NCI-H187 (cell line): ENCODE measurements at places on chromosomes 1 and 21.

GRCh38 chr1:213719462-213719861 is 268.3 kb upstream of the PROX1 start:
- DNase-seq, result no peak

DNA sequence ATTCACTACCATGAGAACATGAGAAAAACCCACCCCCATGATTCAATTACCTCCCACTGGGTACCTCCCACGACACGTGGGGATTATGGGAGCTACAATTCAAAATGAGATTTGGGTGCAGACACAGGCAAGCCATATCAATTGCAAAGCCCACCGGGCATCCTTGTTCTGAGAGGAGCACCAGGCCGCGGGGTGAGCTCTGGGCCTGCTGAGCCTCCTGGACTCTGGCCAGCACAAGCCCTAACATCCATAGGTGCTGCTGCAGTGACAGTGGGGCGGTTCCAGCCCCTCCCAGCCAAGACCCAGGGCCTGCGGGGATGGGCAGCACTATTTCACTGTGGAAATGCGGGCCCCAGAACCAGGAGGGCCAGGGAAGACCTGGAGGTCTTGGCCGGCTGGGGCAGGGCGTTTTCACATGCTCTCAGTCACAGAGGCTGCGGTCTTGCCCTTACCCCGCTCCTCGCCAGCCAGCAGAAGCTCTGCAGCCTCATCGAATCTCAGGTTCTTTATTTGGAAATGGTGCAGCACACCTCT is 103.8 kb downstream of the PCBP3 start:
- no peak for DNase-seq

DNA sequence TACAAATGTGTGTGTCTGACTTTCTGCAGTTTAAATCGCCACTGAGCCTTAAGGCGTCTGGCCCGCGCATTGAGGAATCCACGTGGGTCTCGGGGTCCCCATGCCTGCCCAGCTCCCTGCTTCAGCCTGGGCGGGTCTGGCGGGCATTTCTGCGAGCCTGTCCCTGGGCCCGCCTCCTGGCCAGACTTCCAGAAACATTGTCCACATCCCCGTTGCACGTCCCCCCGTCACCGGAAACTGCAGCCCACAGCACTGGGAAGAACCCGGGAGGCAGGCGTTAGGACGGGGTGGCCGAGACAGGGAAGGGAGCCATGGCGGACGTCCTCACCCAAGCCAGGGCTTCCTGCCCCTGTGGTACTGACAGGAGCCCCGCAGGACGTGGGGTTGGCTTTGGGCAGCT is 113.1 kb upstream of the COL6A1 start:
- DNase-seq, result no peak

DNA sequence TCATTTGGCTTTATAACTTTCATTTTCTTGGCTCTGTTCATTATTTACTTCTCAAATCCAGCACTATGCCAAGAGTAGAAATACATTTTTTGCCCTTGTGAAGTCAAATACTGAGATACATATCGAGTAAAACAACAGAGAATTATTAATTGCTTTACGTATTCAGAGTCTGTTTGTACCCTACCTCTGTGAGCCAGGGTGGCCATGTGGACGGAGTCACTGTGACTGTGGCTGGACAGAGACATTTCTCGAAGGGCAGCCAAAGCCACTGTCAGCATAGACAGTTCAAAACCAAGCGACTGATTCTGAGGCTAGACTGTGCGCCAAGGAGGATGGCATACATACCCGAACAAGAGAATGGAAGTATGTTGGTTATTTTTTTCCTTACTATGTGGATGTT is 391.0 kb upstream of the PROX1 start:
- no peak for DNase-seq

GRCh38 chr1:145702826-145703225 is 4.3 kb downstream of the PDZK1 start:
- DNase-seq, result no peak

DNA sequence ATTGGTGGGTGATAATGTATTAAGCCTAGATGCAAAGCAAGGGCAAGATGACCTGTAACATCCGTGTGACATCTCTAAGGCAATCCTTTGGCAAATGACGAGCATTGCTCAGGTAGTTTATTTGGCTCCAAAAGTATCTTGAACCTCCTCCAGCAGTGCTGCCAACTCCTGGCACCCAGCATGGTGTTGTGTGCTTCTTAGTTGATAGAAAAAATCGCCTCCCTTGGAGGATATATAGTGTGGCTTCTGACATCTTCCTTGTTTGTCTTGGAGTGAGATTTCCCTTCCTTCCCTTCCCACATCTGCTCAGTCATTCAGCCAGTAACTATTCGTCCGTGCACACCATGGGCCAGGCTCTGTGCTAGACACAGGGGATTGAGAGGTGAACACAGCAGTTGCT is 121.8 kb downstream of the TOMM20 start:
- DNase-seq, result no peak

- no peak for DNase-seq
Observed at GRCh38 chr1:226967665-226968064, 27.6 kb downstream of the COQ8A start.

GRCh38 chr1:22454476-22455056 is 2.9 kb downstream of the ZBTB40 start:
- DNase-seq, result no peak
